Mesothelial cell of epicardium (in vitro differentiated cells): ENCODE measurements at places on chromosomes 5 and 9.

DNA sequence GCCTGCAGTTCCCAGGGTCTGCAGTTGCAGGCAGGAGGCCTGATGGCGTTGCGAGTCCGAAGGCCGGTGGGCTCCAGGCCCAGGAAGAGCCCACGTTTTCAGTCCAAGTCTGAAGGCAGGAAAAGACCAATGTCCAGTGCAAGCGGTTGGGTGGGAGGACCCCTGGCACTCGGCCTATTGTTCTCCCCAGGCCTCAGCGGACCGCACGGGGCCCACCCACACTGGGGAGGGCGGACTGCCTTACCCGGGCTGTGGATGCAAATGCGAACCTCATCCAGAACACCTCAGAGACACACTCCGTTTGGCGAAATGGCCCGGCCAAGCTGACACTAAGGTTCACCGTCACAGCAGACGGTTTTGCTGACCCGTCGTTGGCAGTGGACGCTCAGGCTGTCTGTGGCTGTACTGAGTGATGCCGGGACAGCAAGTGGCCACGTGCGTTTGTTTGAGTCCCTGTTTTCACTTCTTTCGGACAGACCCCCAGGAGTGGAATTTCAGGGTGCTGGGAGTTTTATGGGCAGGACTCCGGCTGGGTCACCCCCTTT, 10.2 kb upstream of the SEC16A start:
- no peak overlapping the region for H3K4me3 ChIP-seq
- no peak for DNase-seq
- H3K4me1 ChIP-seq: no peaks in the 10 kb centered on the region
- H3K27me3 ChIP-seq: no peaks in the 10 kb centered on the region
- peaks cover 4% of the 10 kb centered on the region for H3K36me3 ChIP-seq

DNA sequence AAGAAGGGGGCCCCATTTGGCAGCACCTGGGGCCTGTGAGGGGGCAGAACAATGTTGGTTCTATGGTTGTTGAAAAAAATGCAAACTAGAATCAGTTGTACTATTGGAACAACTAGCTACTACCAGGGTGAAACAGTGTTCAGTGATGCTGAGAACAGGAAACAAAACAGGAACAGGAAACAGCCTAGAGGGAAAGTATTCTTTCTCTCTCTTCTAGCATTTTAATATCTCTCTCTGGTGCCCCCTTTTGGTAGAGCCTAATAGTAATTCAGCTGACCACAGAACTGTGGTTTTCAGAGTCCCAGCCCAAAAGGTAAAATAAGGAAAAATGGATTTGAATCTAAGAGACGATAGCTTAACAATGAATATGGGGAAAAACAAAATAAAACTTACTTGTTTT, 138.0 kb upstream of the KCNN2 start:
- no peak overlapping the region for H3K4me3 ChIP-seq
- H3K27me3 ChIP-seq: no peaks in the 10 kb centered on the region
- peaks cover 10% of the 10 kb centered on the region for H3K36me3 ChIP-seq
- no peak for DNase-seq
- no peaks in the 10 kb centered on the region for H3K4me1 ChIP-seq
- no peak overlapping the region for H3K27ac ChIP-seq

DNA sequence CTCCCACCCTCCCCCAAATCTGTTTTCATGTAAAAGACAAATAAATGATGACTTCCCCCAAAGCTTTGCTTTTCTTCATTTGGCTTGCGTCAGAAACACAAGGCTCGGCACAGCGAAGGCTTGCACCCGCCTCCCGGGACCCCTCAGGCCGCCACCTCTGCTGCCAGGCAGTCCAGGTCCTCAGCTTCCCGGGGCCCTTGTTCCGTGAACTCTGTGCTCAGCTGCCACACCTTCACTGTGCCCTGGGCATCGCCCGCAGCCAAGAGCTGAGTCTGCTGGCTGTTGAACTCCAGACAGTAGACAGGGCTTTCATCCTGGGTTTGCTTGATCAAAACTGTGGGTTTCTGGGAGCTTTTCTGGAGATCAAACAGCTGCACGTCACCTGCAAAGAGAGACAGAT, 23.0 kb downstream of the DYNC2I2 start:
- peaks cover 27% of the 10 kb centered on the region for H3K36me3 ChIP-seq
- H3K27ac ChIP-seq: peak overlapping the region; percentile 67
- no peak overlapping the region for H3K4me3 ChIP-seq
- H3K4me1 ChIP-seq: peaks cover 17% of the 10 kb centered on the region

DNA sequence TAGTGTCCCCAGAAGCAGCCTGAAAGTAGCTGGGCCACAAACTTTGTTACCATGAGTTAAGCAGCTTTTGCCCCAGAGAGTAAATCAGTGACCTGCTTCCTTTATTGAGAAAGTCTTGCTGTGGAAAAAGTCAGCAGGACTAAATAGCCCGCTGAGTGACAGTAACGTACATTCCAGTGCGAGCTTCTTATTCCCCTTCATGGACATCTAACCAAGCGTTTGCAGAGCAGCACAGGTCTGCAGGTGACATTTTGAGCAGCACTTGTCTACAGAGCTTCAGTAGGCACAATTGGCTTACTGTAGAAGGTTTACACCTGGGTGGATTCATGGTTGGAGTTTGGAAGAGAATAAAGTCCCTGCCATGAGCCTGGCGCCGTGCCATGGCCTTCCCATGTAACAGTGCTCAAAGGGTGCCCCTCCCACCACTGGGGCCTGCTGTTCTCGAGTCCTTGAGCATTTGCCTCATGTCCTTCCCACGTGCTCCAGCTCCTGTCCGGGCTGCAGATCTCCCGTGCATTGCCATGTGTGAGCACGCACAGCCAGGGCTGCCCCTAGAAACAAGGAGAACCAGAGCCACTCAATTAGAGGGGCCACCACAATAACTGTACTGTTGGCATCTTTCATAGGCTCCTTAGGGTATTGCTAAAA, 41.3 kb upstream of the GRHPR start:
- peaks cover 21% of the 10 kb centered on the region for H3K27me3 ChIP-seq
- DNase-seq: no peak
- no peak overlapping the region for H3K4me3 ChIP-seq
- H3K4me1 ChIP-seq: no peaks in the 10 kb centered on the region

DNA sequence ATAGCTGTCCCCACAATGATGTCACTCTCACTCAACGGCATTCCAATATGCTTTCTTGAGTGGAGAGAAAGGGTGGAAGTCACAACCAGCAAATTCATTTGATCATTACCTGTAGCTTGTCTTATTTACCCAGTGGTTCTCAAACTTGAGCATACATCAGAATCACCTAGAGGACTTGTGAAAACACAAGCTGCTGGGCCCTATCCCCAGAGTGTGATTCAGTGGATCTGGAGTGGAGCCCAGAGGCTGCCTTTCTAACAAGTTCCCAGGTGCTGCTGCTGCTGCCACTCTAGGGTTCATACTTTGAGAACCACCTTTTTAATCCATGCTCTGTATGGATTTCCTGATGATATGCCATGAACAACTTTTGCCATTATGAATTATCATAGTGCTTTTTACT, 94.7 kb downstream of the KLHL3 start:
- H3K36me3 ChIP-seq: peaks cover 43% of the 10 kb centered on the region
- H3K4me1 ChIP-seq: no peaks in the 10 kb centered on the region
- DNase-seq: no peak
- no peaks in the 10 kb centered on the region for H3K27me3 ChIP-seq
- H3K27ac ChIP-seq: no peak overlapping the region

GRCh38 chr9:1005043-1005667, 28.7 kb downstream of the DMRT3 start:
- no peak overlapping the region for H3K4me3 ChIP-seq
- H3K36me3 ChIP-seq: no peaks in the 10 kb centered on the region
- no peak overlapping the region for H3K27ac ChIP-seq
- H3K4me1 ChIP-seq: peaks cover 2% of the 10 kb centered on the region
- DNase-seq: no peak

DNA sequence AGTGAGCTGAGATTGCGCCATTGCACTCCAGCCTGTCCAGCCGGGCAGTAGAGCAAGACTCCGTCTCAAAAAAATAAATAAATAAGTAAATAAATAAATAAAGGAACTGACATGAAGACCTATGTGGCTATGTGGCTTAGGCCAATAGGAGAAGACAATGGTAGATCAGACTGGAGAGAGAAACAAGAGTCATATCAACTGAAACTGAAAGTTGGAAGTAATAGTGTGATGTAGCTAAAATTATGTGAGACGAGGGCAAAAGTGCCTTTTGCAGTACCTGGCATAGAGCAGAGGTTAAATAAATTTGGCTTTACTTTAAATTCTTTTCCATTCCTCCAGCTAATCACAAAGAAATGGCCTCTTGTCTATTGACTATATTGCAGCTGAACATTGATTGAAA, 7.3 kb downstream of the FBP2 start:
- no peaks in the 10 kb centered on the region for H3K4me1 ChIP-seq
- no peak for DNase-seq
- H3K36me3 ChIP-seq: no peaks in the 10 kb centered on the region
- H3K4me3 ChIP-seq: no peak overlapping the region
- no peak overlapping the region for H3K27ac ChIP-seq

DNA sequence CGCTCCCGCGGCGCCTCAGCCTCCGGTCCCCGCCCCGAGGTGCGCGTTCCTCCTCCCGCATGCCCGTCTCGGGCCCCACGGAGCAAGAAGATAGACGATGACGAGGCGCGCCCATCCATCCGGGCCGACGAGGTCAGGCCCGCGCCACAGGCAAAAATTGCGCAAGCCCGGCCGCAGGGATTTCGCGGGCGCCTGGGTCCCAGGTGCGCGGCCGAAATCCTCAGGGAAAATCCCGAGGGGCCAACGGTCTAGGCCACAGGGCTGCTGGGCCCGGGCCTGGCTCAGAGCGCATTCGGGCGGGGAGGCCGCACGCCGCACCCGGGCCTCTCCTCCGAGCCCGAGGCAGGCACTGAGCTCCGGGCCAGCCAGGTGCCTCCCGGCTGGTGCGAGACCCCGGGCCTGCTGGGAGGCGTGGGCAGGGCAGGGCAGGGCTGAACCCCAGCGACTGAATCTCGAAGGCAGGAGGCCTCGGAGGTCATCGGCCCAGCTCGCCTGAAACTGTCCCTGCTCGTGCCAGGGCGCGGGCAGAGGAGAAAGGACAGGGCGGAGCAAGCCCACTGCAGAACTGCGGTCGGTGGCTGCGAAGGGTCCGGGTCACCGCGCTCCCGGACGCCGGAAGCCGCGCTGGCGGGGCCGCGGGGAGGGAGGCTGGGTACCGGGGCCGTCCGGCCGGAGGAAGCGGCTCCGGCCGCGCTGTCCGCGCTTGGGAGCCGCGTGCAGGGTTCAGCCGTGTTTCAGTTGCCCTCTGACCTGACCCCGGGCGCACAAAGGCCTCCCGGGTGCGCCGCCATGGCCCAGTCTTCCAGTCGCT, 66.8 kb downstream of the FOXD1 start:
- H3K4me1 ChIP-seq: no peaks in the 10 kb centered on the region
- DNase-seq: no peak
- H3K4me3 ChIP-seq: no peak overlapping the region
- no peaks in the 10 kb centered on the region for H3K27me3 ChIP-seq
- H3K27ac ChIP-seq: no peak overlapping the region

DNA sequence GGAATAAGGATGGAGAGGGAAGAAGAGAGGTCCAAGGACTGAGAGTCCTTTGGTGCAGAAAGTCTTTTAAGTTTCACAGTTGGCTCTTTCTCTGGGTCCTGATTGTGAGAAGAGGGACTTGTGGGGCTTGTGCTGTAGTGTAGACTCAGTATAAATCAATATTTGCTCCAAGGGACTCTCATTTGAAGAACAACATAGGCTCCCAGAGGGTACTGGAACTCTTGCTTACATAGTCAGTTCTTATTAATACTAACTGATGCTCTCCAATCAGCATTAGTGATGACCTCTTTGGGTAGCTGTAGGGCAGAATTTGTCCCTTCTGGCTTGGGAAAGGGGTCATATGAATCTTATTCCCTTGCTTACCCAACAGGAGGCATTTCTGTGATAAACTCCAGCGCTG, 62.5 kb upstream of the CXCL14 start:
- H3K4me3 ChIP-seq: no peak overlapping the region
- no peak overlapping the region for H3K27ac ChIP-seq
- H3K4me1 ChIP-seq: peaks cover 46% of the 10 kb centered on the region
- H3K27me3 ChIP-seq: peaks cover 5% of the 10 kb centered on the region
- no peak for DNase-seq

DNA sequence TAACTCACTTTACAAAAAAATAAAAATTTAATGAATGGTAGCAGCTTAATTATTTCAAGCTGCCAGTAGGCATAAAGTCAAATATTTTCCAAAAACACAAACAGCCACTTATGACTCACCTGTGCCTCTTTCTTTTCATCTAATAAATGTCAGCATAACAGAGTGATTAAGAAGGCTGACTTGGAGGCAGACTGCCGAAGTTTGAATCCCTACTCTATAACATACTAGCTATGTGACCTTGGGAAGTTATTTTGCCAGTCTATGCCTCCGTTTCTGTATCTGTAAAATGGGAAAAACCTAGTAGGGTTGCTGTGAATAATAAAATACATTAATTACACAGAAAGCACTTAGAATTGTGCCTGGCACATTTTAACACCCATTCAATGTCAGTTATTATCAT, 33.8 kb downstream of the FANCC start:
- H3K36me3 ChIP-seq: peaks cover 12% of the 10 kb centered on the region
- H3K27me3 ChIP-seq: no peaks in the 10 kb centered on the region
- no peak overlapping the region for H3K27ac ChIP-seq

DNA sequence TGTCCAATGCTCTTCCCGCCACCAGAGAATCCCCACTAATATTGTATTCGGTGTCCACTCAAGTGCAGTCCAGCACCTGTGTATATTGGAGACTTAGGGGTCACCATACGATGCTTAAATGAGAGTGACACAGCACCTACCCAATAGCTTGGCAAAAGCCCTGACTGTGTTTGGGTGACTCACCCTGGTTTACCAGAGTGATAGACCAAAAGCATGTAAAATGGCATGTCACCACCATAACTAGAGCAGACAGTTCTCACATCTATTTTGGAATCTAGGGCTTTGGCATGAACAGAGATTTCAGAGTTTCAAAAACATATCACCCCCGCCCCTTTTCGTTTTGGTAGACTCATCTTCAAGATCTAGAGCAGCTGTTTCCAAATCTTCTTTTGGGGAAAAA, 217.3 kb upstream of the RASEF start:
- no peak for DNase-seq
- H3K36me3 ChIP-seq: no peaks in the 10 kb centered on the region
- H3K27ac ChIP-seq: no peak overlapping the region
- no peak overlapping the region for H3K4me3 ChIP-seq
- H3K27me3 ChIP-seq: peaks cover 2% of the 10 kb centered on the region

GRCh38 chr5:149379177-149379761, at the start of gene IL17B:
IL17B (minus strand) TSS chr5:149379292; CDS start chr5:149379225, 67 bp downstream.
- H3K4me3 ChIP-seq: no peak within 1 kb of the TSS
- peak within 1 kb of the TSS; percentile 66 for H3K27ac ChIP-seq
- no peak for DNase-seq
- peaks cover 22% of the 10 kb centered on the region for H3K4me1 ChIP-seq
- H3K27me3 ChIP-seq: no peaks in the 10 kb centered on the region
- H3K36me3 ChIP-seq: no peaks in the 10 kb centered on the region

- peak overlapping the region; percentile 50 for H3K27ac ChIP-seq
- peak overlapping the region; percentile 71 for H3K4me3 ChIP-seq
- H3K4me1 ChIP-seq: peaks cover 18% of the 10 kb centered on the region
- peaks cover 23% of the 10 kb centered on the region for H3K27me3 ChIP-seq
- no peaks in the 10 kb centered on the region for H3K36me3 ChIP-seq
- peak; percentile 41 for DNase-seq
Measured at GRCh38 chr5:160438316-160439204, 16.9 kb downstream of the PTTG1 start.

- no peak for DNase-seq
- peaks cover 20% of the 10 kb centered on the region for H3K4me1 ChIP-seq
- H3K27me3 ChIP-seq: no peaks in the 10 kb centered on the region
- no peak overlapping the region for H3K4me3 ChIP-seq
- no peaks in the 10 kb centered on the region for H3K36me3 ChIP-seq
Measured at GRCh38 chr9:121294151-121294743, 26.3 kb downstream of the GSN start.
